ENCODE measurements at places on chromosomes 5 and 9. TPM values are rescaled to one million over a fixed set of nuclear protein-coding genes. Genes with fewer than 3 reads are reported as not detected.

PALM2AKAP2 gene
- total RNA-seq, result 1.2 TPM

C9 gene
- total RNA-seq, result not detected

IGIP gene
- 1.3 TPM for total RNA-seq

DNA sequence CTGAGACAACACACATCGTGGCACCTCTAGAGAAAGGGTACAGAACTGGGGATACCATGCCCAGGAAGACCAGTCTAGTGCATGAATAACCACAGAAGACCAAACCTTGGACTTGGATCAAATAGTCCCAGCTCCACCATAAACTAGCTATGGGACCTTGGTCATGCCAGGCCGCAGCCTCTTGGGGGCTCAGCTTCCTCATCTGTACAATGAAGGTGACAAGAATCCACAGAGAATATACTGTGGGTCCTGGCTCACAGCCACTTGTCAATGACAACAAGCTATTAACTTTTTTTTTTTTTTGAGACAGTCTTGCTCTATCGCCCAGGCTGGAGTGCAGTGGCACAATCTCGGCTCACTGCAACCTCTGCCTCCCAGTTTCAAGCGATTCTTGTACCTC, 3.9 kb downstream of the KYAT1 start:
- H3K27ac ChIP-seq, result no peak overlapping the region
- H3K36me3 ChIP-seq, result no peaks in the 10 kb centered on the region
- H3K4me3 ChIP-seq, result no peak overlapping the region
- peaks cover 4% of the 10 kb centered on the region for H3K27me3 ChIP-seq

- H3K27ac ChIP-seq, result no peak overlapping the region
- DNase-seq, result no peak
- no peak overlapping the region for H3K4me3 ChIP-seq
- H3K4me1 ChIP-seq, result peaks cover 31% of the 10 kb centered on the region
- H3K36me3 ChIP-seq, result peaks cover 21% of the 10 kb centered on the region
- H3K27me3 ChIP-seq, result peaks cover 6% of the 10 kb centered on the region
Observed at GRCh38 chr9:130858739-130859705, 24.0 kb downstream of the ABL1 start.

- no peak overlapping the region for H3K27ac ChIP-seq
- no peak for DNase-seq
- H3K36me3 ChIP-seq, result peaks cover 12% of the 10 kb centered on the region
- H3K4me1 ChIP-seq, result peaks cover 19% of the 10 kb centered on the region
- H3K4me3 ChIP-seq, result no peak overlapping the region
- no peaks in the 10 kb centered on the region for H3K27me3 ChIP-seq
Observed at GRCh38 chr9:126877418-126877817, 17.0 kb downstream of the ZBTB34 start.

DNA sequence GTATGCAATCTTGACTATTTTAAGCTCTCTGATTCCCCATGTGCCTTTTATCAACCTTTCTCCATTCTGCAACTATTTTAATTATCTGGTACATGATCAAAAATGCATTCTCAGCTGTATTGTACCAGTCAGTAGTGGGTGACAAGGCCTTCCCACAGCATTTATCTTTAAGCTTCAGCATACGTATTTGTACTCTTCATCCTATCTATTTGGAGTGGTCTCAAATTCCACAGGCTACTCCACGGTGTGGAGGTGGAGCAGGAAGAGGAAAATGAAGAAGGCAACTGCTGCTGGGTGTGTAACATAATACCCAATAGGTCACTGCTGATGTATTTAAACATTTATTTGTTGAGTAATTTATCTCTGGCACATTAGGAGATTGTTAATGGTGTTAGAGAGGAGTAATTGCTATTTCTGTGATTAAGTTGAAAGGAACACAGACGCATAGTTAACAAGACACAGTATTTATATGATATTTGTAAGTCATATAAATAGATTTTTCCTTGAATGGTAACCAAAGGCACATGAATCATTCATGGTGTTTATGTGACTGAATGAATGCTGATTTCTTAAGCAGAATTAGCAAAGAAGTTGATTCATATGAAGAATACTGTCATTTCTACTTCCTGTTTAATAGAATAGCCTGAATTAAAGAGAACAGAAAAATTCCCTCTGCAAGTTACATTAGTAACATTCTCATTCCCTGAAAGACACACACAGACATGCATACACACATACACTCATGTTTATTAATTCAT, 153.8 kb upstream of the NR3C1 start:
- no peaks in the 10 kb centered on the region for H3K36me3 ChIP-seq
- peaks cover 3% of the 10 kb centered on the region for H3K27me3 ChIP-seq
- DNase-seq, result no peak
- no peaks in the 10 kb centered on the region for H3K4me1 ChIP-seq

- H3K4me1 ChIP-seq, result peaks cover 36% of the 10 kb centered on the region
- no peaks in the 10 kb centered on the region for H3K36me3 ChIP-seq
- DNase-seq, result no peak
- H3K4me3 ChIP-seq, result no peak overlapping the region
- H3K27ac ChIP-seq, result no peak overlapping the region
Observed at GRCh38 chr9:694092-694402, 147.4 kb upstream of the DMRT1 start.

DNA sequence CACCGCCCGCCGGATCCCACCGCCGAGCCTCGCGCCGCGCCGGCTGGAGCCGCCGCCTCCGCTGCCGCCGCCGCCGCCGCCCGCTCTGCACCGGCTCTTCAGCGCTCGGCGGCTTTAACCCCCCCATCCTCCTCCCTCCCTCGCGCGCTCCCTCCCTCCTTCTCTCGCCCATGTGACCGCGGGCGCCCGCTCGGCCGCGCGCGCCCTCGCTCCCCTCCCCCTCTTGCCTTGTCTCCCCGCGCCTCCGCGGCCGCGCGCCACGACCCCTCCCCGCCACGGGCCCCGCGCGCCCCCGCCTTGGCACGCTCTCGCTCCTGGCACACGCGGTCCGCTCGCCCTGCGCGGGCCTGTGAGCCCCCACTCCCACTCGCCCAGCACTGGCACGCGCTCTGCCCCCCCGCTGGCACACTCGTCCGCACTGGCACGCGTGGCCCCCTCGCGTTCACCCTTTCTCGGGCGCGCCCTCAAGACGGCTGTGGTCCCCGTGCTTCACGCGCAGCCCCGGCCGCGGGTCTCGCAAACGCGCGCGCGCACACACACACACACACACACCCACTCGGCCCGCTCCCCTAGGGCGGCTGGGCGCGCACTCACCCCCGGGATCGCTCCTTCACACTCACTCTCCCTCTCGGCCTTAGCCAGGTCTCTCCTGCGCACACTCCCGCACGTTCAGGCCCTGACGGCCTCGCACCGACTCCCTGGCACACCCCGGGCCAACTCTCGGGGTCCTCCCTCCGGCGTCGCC, at the start of gene CNTFR:
Gene CNTFR, minus strand, starts transcription at position 89 of the 745 bp plus-strand sequence. CDS start 20,743 bp downstream, outside the sequence.
- peaks cover 14% of the 10 kb centered on the region for H3K36me3 ChIP-seq
- H3K27me3 ChIP-seq, result peaks cover 43% of the 10 kb centered on the region
- peak; percentile 40 for DNase-seq
- no peak within 1 kb of the TSS for H3K27ac ChIP-seq
- peak within 1 kb of the TSS; percentile 65 for H3K4me3 ChIP-seq
- peaks cover 17% of the 10 kb centered on the region for H3K4me1 ChIP-seq

DNA sequence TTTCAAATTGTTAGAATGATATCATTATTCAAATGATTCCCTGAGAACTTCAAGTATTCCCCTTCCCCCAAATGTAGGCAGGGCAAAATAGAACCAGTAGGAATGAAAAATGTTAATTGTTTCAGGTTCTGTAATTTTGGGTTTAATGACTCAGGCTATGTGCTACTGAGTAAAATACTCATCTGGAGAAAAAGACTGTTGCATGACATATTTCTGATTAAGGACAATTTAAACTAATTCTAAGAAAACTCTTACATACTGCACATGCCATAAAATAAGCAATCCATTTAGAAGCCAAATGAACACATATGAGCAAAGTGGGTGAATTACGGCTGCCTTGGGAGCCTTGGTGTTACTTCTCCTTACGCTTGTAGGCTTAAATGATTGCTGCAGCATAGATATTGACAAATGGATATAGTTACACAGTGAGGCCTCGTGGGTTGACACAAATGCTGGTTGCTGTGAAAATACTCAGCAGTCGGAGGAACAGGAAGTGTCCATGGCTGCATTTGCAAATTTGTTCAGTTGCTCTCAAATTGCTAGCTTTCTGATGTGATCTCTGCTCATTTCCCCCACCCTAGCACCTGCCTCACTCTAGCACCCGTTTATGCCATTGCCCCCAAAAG, 174.9 kb upstream of the DMAC1 start:
- H3K27me3 ChIP-seq, result no peaks in the 10 kb centered on the region
- no peak overlapping the region for H3K27ac ChIP-seq
- no peak overlapping the region for H3K4me3 ChIP-seq
- H3K36me3 ChIP-seq, result no peaks in the 10 kb centered on the region
- peaks cover 9% of the 10 kb centered on the region for H3K4me1 ChIP-seq
